ENCODE measurements at places on chromosomes 16 and 17. TPM values are rescaled to one million over a fixed set of nuclear protein-coding genes. Genes with fewer than 3 reads are reported as not detected.
A peak's percentile ranks its signal among the peaks of the same experiment; 100 is the strongest.

Gene KRT27
- polyA plus RNA-seq = 0.18 TPM

Gene SLC5A2
- 13.3 TPM for polyA plus RNA-seq

- DNase-seq = no peak
Measured at GRCh38 chr17:50631195-50631907, 3.3 kb upstream of the ABCC3 start.

GRCh38 chr17:79777120-79777893 is 641 bp upstream of the CBX2 start:
- DNase-seq = no peak

- DNase-seq = no peak
Measured at GRCh38 chr16:76461836-76462235, 184.6 kb downstream of the CNTNAP4 start.

DNA sequence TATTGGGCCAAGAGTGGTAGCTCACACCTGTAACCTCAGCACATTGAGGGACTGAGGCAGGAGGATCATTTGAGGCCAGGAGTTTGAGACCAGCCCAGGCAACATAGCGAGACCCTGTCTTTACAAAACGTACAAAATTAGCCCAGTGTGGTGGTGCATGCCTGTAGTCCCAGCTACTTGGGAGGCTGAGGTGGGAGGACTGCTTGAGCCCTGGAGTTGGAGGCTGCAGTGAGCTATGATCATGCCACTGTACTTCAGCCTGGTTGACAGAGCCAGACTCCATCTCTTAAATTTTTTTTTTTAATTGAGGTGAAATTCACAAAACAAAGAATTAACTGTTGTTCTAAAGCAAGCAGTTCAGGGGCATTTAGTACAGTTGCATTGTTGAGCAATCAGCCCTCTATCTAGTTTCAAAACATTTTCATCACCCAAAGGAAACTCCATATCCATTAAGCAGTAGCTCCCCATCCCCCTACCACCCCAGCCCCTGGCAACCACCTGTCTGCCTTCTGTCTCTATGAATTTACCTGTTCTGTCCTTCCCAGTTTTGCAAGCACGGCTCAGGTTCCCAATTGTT is 15.6 kb downstream of the SNX29 start:
- no peak for DNase-seq

DNA sequence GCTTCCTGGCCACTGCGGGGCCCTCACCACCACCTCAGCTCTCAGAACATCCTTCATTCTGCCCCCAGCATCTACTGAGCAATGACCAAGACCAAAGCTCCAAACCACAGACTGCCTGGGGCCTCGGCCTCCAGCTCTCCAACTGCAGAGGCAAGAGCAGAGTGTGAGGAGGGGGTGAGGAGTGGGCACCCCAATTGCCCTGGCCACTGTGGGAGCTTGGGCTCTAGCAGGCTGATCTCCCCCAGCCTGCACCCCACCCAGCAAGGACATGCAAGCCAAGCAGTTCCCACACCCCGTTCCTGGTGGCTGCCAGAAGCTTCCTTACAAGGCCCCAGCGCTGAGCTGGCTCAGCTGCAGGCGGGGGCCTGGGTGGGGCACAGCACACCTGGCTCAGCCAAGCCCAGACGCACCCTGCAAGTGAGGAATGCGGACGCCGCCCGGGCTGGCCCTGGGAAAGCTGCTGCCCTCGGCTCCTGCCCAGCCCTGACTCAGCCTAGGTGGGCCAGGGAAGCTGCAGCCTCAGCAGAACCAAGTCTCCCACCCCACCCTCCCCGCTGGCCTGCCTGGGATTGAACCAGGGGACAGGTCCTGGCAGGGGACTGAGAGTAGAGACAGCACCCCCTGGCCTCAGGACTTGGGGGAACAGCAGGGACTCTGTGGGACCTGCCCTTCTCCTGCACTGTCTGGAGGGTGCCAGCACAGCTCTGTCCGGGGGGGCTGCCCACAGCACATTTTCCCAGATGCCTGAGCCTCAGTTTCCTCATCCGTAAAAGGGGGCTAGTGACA is 29.7 kb upstream of the KRT17 start:
- peak; percentile 94 for DNase-seq

DNA sequence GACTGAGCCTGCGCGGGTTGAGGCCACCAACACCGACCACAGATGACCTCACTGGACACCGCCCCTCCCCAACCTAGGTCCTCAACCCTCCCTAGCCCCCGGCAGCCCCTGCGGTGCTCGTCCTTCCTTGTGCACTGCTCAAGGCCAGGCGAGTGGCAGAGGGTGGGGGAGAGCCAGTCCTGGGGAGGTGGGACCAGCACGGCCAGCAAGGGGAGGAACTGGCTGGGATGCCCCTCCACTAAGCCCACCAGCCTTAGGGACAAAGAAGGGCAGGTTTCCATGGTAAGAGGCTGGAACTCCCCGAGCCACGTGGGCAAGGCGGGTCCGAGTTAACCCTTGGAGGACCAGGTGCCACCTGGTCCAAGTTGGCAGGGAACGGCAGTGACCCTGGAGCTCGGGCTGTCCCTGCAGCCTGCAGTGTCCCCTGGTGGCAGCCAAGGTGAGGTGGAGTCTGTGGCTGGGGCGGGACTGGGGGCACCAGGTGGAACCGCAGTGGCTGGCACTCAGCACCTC is 9.2 kb downstream of the FSCN2 start:
- peak; percentile 80 for DNase-seq

Gene DBNDD1
- polyA plus RNA-seq = 7.6 TPM
